ENCODE measurements at places on chromosomes 4 and X.
A peak's percentile ranks its signal among the peaks of the same experiment; 100 is the strongest.

- peak; percentile 75 for DNase-seq
These were observed at the start of gene BCOR for GRCh38 chrX:40097504-40098263. BCOR (minus strand) TSS chrX:40097958; CDS start chrX:40077929, 20,029 bp downstream.

- DNase-seq: no peak
These were observed 731.9 kb downstream of the STPG2 start for GRCh38 chr4:97411356-97411755.

DNA sequence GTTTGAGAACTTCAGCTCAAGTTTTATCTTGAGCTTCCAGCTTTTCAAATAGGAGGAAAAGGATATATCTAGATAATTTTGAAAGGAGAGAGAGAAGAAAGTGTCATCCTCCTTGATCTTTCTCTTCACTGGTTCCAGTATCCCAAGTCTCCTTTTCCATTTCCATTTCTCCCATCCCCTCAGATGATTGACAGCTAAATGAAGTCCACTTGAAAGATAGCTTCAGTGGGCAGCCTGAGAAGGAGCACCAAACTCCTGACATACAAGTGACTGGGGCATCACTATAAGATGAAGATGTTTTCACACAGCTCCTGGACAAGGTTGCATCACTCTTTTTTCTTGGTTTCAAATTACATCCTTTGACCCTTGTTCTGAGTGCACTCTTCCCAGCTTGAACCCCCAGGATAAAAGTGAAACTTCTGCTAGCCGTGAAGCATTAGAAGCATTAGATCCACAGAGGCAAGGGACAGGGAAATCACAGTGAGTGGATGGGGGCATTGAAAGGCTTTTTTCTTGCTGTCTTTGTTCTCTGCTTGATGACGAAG is 17.5 kb upstream of the MAGEA10 start:
- DNase-seq: no peak

- DNase-seq: no peak
These were observed 804 bp downstream of the OSTC start for GRCh38 chr4:108651014-108651791.

- DNase-seq: no peak
These were observed 141.0 kb downstream of the NSUN7 start for GRCh38 chr4:40890764-40891163.

GRCh38 chr4:24775032-24775605 is 20.3 kb upstream of the SOD3 start:
- DNase-seq: no peak

DNA sequence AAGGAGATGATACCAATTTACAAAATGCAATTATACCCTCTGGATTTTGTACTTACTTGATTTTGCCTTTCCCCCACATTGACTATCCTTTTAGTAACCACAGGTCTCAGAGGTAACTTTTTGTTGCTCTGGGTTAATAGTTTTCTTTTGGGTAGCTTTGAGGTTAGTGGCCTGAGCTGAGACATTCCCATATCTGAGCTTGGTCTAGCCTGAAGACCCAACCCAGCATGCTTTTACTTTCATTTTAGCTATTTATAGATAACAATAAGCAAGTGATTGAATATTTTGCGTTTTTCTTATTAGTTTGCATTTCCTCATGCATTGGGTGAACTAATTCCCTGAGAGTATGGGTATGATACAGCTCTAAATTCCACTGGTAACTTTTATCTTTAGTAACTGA is 11.8 kb downstream of the HTN1 start:
- no peak for DNase-seq

GRCh38 chr4:82223715-82224114 is 150.1 kb downstream of the HNRNPD start:
- no peak for DNase-seq

DNA sequence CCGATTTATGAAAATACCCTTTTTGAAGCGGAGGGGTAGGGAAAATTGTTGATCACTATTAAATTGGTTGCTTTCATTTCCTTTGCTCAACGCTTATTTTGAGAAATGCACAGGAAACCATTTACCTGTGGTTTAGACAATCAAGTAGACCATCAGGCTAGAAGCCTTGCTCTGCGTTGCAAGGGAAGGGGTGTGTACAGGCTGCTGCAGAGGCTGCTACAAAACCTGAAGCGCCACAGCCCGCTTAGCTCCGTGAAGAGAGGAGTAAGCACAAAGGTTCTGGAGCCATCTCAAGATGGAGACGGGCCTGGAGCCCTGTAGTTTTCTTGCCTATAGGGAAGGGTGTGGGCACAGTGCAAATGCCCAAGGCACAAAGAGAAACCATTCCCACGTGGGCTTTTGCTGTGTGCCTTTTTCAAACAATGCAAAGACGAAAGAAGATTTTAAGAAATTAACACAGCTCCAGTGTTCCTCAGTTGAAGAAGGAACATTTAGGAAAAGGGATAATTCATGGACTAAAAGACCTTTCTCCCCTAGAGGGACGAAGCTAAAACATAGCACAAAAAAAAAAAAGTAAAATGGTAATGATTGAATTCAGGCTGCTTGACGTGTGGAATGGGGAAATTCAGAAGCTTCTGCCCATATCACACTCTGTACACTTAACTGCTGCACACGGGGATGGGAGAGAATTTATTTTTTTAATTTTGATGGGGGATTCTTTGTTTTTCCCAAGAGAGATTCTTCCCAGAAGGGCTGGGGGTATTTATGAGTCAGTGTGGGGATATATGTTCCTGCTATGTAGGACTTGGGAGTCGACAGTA is 3.5 kb downstream of the TMSB4X start:
- DNase-seq: peak; percentile 54

DNA sequence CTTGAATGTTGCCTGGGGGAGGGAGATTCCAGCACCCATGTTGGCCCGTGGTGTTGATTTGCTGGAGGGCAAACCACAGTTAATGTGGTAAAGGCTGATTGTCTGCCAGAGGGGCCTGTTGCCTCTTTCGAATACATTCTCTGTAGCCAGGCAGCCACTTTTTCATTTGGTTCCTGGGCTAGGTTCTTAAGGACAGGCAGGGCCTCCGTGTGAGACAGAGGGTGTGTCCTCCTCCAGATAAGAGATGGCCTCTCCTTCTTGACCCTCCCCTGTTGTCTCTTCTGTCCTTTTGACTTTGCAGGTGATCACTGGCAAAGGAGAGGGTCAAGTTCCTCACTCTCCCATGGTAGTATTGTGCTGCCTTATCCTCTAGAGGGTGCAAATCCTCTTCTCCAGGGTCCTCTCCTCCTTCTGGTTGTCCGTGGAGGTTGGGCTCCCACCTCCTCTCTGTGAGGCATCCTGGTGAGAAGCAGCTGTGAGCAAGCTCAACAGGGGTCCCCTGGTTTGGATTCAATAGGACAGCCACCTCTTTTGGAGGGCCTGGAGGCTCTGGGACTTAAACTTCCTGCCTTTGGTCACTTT is 44.9 kb downstream of the ZNF182 start:
- no peak for DNase-seq

GRCh38 chr4:105182211-105182610 is 35.5 kb downstream of the TET2 start:
- no peak for DNase-seq

DNA sequence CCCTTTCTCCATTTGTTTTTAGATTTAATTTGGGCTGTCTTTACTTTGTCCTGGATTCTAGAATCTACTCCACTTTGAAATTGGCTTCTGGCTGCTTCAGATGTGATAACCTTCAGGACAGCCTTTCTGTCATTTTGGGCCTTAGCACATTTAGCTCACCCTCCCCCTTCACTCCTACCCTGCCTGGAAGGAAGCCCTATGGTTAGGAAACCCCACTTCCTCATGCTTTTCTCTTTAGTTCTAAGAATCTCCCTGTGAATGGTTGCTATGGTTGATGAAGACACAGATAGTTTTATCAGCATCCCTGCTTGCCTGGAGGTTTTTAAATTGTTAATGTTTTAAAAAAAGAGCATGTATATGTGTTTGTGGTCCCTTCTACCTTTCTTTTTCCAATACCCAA is 100.7 kb upstream of the PTPN13 start:
- no peak for DNase-seq

DNA sequence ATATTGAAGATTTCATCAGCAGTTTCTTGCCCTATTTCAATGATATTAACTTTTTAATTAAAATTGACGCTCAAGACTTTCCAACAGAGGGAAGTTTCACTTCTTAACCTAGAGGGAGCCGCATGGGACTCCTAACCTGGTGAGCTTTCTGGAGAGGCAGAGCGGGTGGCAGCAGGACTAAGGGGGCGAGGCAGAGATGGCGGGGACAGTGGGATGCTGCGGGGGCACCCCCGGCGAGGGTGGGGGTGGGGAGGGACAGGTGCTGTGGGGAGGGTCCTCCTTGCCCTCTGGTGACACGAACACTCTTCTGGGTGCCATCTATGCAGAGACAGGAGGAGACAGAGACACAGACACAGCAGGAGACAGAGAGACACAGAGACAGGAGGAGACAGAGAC is 104.4 kb downstream of the ADRA2C start:
- DNase-seq: peak; percentile 7

- no peak for DNase-seq
These were observed 20.8 kb upstream of the FREM3 start for GRCh38 chr4:143721317-143721716.

- DNase-seq: no peak
These were observed 5.4 kb downstream of the SCARB2 start for GRCh38 chr4:76208005-76208765.

- DNase-seq: no peak
These were observed 9.9 kb downstream of the KCTD8 start for GRCh38 chr4:44438687-44439086.

DNA sequence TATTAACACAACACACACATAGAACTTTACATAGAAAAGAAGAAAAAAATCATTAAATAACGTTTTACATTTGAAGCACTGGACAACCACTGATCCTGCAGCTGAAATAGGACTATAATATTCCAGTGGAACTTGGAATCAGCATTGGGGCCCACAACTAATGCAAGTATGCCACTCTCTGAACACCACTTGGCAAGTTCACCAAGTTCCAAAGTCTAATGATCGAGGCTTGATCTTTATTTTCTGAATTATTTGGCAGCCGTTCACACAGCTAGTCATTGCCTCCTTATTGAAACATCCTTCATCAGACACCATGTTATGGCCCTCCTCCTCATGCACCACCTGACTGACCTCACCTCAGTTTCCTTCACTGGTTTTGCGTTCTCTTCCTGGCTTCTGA is 107.6 kb downstream of the DCHS2 start:
- no peak for DNase-seq

DNA sequence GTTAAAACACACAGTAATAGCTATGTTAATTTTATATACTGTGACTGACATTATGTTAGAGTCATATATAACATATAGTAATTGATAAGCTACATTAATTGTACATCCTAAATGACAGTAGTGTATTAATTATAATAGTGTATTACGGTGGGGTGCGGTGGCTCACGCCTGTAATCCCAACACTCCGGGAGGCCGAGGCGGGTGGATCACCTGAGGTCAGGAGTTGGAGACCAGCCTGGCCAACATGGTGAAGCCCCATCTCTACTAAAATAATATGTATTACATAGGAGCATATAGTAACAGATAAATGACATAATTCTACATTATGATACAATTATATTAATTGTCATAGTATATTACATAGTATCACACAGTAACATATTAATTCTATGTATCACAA is 12.2 kb downstream of the ASMTL start:
- no peak for DNase-seq

DNA sequence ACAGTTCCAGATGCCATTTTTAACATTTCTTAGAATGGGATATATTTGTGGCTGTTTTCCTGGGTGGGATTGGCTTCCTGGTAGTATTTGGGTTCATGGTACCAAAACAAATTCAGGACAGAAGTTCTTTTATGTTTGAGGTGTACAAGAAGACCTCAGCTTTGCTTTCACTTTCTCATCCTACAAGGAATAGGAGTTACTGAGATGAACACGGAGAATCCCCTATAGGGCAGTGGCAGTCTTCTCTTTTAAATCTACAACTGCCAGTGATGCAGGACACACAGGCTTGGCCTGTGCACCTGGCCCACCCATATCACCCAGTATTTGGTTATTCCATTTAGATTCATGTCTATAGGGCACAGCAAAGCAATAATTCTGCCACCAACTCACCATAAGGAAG is 35.2 kb downstream of the SLC10A7 start:
- no peak for DNase-seq

DNA sequence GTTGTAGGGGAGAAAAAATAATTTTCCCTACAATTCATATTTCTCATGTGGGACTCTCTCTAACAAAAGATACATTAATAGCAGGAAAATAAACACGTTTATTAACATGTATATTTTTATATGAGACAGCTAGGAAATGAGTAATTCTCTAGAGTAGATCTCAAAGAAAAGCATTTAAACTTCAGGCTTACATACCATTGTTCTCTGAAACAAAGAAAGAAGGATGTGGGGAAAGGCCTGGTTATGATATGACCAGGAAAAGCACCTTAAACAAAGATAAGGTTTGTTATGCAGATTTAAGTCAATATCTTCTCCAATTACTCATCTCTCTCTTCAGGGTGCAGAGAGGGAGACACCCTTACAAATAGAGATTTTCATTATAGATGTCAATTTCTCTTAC is 131.3 kb downstream of the SLC7A11 start:
- DNase-seq: no peak

- no peak for DNase-seq
These were observed 629.7 kb upstream of the DIPK2B start for GRCh38 chrX:45830343-45830742.

- no peak for DNase-seq
These were observed 2.1 kb downstream of the PPP3CA start for GRCh38 chr4:101345271-101345595.

DNA sequence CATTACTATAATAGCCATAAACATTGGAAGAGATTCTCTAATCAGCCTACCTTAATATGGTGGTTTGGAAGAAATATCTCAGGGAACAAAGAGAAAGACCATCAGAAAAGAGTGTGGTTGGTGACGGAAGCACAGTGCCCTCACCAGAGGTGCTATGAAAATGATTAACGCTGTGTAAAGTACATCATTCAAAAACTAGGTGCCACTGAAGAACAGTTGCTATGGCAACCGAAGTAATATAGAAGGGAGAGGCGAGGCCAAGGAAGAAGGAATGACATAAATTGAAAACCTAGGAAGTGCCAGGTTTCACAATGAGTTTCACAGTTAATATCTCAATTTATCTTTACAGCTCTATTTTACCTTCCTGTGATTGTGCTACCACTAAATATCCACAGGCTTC is 57.0 kb upstream of the ARSJ start:
- DNase-seq: no peak

GRCh38 chr4:89268679-89269078 is 38.9 kb downstream of the GPRIN3 start:
- no peak for DNase-seq

DNA sequence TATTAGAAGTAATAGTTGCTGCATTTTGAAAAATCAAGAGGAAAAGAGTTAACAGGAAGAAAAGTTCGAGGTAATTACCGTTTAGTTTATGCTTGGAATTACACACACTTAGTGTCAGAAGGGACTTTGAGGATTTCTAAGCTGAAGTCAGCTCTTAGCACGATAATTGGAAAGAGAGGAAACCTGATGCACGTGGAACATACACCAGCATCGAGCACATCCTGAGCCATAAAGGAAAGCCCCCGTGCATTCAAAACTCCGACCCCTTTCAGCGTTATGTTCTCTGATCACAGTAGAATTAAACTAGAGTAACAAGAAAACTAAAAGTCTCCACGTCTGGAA is 400 bp upstream of the PAQR3 start:
- no peak for DNase-seq

- no peak for DNase-seq
These were observed 338 bp upstream of the KLHL2 start for GRCh38 chr4:165207016-165207430.

GRCh38 chrX:2449135-2449886 is 51.5 kb downstream of the DHRSX start:
- DNase-seq: no peak

GRCh38 chr4:159545556-159545955 is 442.7 kb downstream of the RAPGEF2 start:
- DNase-seq: no peak

All from glutamatergic neuron (in vitro differentiated cells).